ENCODE measurements at places on chromosomes 3 and 15.

GRCh38 chr3:5429517-5429890 is 242.0 kb downstream of the EDEM1 start:
- DNase-seq: no peak

DNA sequence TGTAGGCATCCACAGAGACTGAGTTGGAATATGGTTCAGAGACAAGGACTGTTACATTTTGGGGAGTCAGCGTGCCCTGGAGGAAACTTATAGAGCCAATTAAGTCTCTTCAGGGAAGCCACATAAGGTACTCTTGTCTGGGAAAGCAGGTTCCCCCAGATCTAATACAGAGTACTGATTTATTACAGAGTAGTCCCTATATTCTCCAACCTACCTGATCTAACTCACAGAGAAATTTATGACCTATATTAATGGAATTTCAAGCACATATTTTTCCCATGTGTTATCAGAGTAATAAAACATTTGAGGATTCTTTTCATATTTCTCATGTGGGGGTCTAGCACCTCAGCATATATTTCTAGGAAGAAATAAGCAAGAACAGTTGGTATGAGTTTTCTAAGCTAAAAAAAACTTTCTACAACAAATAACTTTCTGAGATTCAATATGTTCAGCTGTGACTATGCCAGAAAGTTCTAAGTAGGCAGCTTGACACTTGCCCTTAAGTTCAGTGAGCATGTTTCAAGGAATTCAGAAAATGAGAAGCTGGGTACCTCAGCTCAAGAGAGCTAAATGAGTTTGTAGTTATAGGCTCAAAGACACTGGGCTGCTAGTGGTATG is 75.3 kb upstream of the COL8A1 start:
- DNase-seq: no peak

GRCh38 chr3:135991621-135992020 is 26.1 kb downstream of the PPP2R3A start:
- no peak for DNase-seq

DNA sequence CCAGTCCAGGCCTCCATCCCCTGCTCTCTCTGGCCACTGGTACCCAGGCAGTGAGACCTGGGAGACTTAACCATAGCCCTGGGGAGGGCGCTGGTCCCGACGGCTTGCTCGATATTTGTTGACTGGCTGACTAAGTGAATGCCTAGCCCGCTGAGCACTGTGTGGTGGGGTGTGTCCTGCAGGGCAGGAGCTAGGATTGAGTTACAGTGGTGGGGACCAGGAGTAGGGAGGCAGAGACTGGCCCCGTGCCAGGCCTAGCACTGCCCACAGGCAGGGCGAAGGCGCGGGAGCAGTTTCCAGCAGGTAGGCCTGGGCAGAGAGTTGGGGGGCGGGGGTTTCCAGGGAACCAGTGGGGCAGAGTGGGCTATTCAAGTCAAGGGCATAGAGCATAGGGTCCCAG is at the start of gene VILL:
Gene VILL (plus strand): TSS at position 260 of the 400 bp plus-strand sequence. CDS start 2,887 bp downstream, outside the sequence.
- no peak for DNase-seq

DNA sequence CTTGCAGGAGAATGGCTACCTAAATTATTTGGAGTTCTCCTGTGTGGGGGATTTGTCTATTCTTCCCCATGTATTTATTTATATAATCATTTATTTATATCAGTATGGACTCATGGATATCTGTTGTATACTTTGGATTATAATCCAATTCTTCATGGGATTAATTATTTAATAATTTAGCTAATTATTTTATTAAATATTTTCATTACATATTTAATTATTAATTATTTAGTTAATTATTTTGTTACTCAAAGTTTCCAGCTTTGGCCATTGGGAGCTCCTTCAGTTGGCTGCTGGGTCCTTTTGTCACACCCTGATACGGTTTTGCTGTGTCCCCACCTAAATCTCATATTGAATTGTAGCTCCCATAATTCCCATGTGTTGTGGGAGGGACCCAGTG is 3.3 kb upstream of the PRR20G start:
- no peak for DNase-seq

DNA sequence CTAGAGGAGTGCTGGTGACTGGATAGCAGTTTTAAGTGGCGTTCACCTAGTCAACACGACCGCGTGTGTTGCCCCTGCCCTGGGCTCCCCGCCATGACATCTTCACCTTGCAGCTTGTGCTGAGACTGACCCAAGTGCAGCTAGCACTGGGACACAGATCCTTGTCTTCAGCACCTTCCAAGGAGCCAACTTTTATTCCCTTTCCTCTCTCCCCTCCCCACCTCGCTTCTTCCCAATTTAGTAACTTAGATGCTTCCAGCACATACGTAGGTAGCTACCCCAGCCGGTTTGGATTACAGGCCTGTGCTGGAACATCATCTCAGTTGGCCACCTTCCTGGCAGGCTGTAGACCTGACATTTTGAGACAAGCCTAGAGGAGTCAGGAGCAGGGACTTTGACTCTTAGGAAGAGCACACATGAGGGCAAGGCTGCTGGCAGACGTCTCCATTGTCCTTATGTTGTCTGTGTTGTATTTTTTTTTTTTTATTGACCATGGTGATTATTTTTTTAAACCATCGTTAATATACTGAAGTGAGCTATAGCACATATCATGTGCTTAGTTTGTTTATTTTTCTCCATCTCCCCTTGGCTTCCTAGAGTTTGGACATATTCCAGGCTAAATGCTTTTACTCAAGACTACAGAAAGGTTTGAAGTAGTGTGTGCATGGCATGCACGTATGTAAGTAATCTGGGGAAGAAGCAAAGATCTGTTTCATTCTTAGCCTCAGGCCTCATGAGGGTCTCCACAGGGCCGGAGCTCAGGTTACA is 61.1 kb downstream of the AAGAB start:
- no peak for DNase-seq

DNA sequence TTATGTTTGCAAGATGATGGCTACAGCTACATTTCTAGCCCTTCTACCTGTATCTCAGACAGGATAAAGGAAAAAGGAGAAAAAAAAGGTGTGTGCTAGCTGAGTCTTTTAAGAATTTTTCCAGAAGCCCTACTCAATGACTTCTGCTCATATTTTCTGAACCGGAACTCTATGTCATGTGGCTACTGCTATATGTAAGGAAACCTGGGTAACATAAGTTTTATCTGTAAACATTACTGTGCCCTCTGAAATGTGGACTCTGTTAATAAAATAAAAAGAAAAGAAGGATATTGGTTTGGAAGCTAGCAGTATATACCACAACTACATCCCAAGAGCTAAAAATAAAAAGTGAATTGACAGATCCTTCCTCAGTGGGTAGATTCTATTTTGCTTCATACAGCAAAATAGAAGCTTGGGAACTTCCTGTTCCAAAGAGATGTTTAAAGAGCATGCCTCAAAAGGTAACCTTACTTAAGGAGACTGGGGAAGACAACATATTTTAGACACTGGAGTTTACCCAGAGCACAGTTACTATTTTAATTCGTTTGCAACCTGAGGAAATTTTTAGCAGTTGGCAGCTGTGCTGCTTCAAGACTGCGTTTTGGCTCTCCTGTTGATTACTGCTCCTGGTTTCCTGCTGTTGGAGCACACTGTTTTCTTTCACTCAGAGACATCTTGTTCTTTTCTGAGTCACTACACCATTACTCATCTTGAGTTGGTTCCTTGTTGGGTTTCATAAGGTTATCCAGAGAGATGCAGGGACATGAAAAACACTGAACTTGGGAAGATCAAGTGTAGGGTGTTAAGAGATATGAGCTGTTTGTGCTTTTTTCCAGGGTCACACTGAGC is 280.7 kb downstream of the NFKBIZ start:
- no peak for DNase-seq

GRCh38 chr3:142987080-142987700 is 14.2 kb upstream of the U2SURP start:
- DNase-seq: no peak

DNA sequence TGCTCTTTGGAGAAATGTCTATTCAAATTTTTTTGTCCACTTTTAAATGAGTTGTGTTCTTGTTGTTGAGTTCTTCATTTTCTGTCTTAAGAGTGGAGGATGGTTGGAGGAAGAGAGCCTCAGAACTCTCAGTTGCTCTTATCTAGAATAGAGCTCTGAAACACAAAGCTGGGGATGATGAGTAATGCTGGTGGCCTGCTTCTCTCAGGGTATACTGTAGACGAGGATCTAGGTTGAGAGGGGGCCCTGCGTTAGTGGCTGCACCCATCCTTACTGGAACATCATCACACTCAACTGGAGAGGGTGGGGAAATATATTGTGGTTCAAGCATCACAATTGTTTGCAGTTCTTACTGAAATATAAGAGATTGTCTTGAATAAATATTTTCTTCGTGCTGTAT is 1.8 kb downstream of the SPTSSB start:
- DNase-seq: no peak

DNA sequence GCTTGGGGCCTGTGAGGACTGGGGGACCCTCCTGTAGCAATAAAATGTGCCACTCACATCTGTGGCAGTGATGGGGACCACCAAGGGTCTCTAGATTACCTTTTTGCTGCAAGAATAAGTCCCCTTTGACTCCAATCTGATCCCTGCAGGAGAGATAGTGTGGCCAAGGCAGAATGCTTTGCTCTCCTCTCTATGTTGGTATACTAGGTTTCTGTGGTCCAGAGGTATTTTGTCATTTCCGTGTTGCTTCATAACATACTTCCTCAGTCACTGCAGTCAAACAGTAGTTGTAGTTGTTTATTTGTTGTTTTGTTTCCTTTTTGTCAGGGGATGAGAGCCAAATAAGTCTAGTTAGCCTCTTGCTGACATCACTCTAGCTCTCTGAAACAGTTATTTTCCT is 13.1 kb upstream of the NAALADL2 start:
- no peak for DNase-seq

DNA sequence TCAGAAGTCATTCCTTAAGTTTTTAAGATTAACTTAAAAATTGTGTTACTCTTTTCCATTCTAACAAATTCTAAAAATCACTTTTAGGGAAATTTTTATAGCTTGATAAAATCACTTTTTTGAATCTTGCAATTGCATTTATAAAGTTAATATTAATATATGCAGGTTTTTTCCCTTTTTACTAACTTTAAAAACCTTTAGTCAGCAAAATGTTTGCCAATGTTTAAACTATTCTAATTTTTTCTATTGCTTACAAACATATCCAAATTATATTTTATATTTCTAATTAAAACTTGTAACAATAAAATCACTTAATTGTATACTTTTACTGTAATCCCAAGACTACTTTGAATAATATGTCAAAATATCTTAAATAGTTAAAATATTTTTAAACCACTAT is 839.4 kb downstream of the TBL1XR1 start:
- DNase-seq: no peak

- no peak for DNase-seq
Observed at GRCh38 chr3:66488492-66488891, 12.3 kb downstream of the LRIG1 start.

GRCh38 chr15:68526269-68526668 is 52.5 kb upstream of the CORO2B start:
- DNase-seq: no peak

DNA sequence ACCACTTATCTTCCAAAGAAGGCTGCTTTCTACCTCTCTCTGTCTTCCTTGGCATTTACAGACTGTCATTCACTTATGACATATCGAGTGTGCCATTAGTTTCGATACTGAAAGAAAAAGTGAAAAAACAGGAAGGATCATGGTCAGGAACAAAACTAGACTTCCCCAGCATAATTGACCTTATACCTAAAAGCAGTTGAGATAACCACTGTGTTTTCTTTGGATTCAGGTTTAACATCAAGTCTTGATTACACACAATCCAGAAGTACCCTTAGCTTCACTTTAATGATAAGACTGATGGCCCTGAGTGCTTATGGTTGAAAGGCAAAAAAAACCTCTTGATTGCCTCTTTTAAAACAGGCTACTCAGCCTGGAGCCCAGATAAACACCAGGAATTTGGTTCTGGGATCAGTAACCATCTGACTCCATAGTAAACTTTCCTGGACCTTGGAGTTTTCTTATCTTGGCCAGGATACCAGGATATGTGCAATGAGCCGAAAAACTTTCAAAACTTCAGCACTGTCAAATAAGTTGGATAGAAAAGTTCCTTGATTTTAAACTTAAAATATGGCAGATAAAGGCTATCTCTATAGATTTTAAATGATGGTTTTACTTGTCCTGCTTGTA is 5.0 kb upstream of the UACA start:
- DNase-seq: no peak

DNA sequence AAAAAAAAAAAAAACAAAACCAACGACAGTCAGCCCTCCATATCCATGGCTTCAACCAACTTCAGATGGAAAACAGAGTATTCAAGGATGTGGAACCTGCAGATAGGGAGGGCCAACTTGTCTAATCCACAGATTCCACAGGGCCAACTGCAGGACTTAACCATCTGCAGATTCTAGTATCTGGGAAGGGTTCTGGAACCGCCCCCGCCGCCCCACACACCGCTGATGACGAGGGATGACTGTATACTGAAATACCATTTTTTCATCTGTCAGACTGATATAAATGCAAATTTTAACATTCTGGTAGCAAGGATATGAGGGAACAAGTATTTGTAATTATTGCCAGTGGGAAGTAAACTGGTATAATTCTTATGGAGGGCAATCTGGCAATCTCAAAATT is 29.5 kb downstream of the ADPGK start:
- no peak for DNase-seq

GRCh38 chr3:129585949-129586657 is 20.4 kb downstream of the PLXND1 start:
- DNase-seq: no peak

GRCh38 chr15:90015749-90016148 is 14.6 kb downstream of the ZNF710 start:
- DNase-seq: no peak

DNA sequence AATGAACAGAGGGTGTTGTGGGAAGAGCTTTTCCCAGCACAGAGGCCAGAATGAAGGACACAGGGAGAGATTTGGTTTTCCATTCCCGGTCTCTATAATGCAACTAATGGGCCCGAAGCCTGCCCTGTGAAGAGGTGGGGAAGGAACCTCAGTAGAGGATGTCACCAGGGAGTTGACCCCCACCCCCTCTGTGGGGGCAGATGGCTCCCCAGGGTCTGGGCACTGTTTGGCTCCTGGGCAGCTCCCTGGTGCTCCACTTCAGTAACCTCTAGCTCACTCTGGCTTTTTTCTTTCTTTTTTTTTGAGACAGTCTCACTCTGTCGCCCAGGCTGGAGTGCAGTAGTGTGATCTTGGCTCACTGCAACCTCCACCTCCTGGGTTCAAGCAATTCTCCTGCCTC is 109.1 kb upstream of the DLG1 start:
- no peak for DNase-seq
